ENCODE measurements at places on chromosomes 7 and 10.
A peak's percentile ranks its signal among the peaks of the same experiment; 100 is the strongest.

DNA sequence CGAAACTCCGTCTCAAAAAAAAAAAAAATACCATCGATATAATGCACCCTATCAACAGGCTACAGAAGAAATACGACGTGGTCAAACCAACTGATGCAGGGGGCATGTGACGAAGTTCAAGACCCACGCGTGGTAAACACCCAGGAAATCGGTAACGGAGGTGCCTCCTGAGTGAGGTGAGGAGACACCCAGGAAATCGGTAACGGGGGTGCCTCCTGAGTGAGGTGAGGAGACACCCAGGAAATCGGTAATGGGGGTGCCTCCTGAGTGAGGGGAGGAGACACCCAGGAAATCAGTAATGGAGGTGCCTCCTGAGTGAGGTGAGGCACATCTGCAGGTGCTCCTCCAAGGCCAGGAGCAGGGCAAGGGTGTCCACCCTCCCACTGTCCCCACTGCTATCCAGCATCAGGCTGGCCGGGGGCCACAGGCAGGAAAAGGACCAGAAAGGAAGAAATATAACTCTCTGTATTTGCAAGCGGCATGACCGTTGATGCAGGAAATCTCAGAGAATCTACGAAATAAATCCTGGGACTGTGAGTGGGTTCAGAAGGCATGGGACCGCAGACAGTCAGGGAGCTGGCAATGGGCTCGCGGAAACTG, 10.7 kb upstream of the GPR146 start:
- no peak for DNase-seq

GRCh38 chr10:110358869-110359629, 54.3 kb upstream of the SMNDC1 start:
- no peak for DNase-seq

DNA sequence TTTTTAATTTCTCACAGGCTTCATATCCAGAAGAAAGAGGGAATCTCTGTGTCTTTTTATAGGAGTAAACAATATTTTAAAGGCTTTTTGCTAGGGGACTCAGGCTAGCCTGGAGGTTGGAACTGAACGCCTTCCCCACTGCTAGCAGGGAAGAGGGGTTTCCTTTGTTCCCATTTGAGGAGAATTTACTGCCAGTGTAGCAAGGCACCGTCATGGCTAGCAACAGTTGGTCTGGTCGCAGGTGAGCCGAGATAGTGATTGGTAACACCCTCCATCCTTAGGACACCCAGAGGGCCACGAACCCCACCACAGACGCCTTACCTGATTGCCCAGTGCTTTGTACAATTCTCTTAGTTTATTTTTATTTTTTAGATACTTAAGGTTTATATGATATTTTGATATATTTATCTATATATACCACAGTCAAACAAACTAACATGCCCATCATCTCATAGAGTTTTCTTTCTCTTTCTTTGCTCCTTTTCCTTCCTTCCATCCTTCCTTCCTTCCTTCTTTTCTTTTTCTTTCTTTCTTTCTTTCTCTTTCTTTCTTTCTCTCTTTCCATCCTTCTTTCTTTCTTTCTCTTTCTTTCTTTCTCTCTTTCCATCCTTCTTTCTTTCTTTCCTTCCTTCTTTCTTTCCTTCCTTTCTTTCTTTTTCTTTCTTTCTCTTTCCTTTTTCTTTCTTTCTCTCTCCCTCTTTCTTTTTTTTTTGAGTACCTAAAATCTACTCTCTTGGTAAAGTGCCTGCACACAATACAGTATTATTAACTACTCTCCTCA, 219.0 kb upstream of the AKR1E2 start:
- DNase-seq: no peak

DNA sequence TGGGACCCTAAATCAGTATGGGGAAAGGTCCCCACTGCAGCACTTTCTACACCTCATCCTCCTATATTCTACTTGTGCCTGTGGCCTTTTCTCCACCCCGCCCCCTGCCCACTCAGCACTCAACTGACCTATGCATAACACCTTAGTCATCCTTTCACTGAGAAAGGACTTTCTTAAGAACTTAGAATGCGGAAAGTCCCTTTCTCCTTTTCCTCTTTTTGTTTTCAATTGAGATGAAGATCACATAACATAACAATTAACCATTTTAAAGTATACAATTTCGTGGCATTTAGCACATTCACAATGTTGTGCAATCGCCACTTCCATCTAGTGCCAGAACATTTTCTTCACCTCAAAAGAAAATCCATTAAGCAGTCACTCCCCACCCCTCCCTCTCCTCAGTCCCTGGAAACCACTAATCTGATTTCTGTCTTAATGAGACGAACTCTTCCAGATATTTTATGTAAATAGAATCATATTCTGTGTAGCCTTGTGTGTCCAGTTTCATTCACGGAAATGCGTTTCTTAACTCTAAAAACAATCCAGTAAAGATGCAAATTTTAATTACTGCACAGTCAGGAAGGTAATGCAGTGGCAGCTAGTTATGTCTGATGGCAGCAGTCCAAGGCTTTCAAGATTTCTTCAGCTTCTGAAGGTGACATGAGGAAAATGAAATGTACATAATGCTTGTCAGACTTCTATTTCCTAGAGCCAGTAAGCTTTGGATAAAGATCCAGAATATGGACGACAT, 41.7 kb downstream of the FAS start:
- DNase-seq: no peak

- DNase-seq: no peak
These were observed 69.7 kb upstream of the ANTXRL start for GRCh38 chr10:46216836-46217751.

DNA sequence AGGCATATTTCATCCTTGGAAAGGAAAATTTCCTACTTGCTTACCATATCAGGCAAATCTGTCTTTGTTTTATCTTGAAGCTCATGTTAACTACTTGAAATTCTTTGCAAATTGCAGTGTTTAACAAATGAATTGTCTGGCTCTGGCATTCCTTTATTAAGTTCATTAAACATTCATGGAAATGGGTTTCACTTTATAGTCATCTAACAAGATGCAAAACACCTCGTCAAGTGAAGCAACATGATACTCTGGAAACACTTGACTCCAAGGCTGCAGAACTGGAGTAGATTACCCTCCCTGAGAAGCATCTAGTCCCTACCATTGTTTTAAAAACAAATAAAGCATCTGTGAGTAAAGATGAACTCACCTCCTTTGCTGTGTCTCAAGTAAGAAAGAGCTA, 1086.9 kb downstream of the NRG3 start:
- no peak for DNase-seq

GRCh38 chr7:144824360-144824759, 11.5 kb downstream of the TPK1 start:
- no peak for DNase-seq

GRCh38 chr10:79336739-79337138, 10.5 kb upstream of the PPIF start:
- no peak for DNase-seq

- no peak for DNase-seq
These were observed 100.8 kb downstream of the ATXN7L1 start for GRCh38 chr7:105775580-105775979.

DNA sequence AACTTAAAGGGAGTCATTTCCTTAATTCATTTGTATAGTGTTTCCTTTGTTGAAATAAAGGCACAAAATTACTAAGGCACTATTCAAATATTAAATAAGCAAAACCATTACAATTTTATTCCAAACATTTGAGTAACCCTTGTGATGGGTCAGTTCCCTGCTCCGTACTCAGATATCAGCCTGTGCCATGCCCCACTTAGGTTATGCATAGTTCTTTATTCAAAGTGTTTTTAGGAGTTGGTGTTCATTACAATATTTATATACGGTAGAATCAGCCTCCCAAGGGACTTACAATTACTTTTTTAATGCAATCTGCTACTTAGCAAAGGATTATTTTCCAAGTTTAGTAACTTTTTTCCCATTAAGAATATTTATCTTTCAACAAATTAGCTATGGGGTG, 119.3 kb upstream of the SEMA3D start:
- DNase-seq: no peak

DNA sequence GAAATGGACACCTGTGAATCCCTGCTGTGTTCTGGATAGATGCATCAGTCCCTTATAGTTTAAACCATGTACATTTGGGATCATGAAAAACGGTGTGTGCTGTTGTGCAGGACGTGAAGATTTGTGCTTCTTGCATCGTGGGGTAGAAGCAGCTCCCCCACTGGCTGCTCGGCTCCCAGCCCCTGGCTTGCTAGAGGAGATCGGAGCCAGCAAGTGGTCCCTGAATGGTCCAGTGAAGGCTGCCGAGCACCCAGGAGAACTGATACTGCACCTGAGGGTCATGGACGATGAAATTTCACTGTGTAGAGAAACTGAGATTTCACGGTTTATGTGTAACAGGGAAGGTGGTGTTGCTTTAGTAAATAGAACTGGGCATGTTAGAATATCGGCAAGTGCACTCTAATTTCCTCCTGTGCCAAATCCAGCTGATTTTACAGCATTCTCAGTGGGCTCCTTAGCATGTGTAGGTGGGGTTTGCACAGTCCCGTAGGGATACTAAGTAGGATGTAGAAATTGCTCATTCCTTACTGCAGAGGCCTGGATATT, 655.1 kb upstream of the FOXK1 start:
- DNase-seq: no peak

DNA sequence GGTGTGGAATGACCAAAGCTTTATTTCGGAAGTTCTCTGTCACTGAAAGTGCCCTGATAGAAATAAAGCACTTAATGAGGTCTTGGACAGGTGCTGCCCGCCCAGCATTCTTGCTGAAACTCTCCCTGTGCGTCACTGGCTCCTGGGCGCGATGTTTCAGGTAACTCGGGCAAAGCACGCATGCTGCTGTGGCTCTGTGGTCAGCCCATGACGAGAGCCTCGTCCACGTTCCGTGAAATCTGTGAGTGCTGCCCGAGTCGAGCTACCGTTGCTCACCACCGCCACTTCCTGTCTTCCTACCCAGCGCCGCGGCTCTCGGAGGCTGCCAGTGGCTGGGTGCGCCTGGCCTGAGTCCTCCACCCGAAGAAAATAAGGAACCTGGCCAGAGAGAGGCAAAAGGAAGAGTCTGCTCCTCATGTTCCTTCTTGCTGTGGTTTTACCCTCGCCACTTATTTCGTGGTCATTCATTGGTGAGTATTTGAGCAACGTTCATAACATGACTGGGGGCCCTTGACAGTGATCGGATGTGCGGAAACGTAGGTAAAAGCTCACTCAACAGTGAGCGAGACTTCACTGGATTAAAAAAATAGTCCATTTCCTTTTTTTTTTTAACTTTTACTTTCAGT, 95.5 kb downstream of the MAP3K8 start:
- peak; percentile 37 for DNase-seq

GRCh38 chr7:126065766-126066165, 1136.1 kb upstream of the POT1 start:
- DNase-seq: no peak

- no peak for DNase-seq
These were observed 477.2 kb downstream of the PARD3 start for GRCh38 chr10:34337917-34338316.

GRCh38 chr7:79403451-79403850, 50.0 kb downstream of the MAGI2 start:
- DNase-seq: no peak

- no peak for DNase-seq
These were observed 167.9 kb upstream of the SLC26A5 start for GRCh38 chr7:103613655-103614642.

- no peak for DNase-seq
These were observed 23.9 kb downstream of the DRGX start for GRCh38 chr10:49371967-49372366.

- DNase-seq: no peak
These were observed 671 bp upstream of the PAPSS2 start for GRCh38 chr10:87658858-87659555.

- DNase-seq: no peak
These were observed 20.3 kb downstream of the VWDE start for GRCh38 chr7:12383377-12383776.

- peak; percentile 31 for DNase-seq
These were observed 6.2 kb upstream of the RRP12 start for GRCh38 chr10:97407211-97407951.

- no peak for DNase-seq
These were observed 116.0 kb downstream of the LHPP start for GRCh38 chr10:124577651-124578050.

- DNase-seq: no peak
These were observed 22.4 kb upstream of the SEMA3C start for GRCh38 chr7:80941208-80941758.

DNA sequence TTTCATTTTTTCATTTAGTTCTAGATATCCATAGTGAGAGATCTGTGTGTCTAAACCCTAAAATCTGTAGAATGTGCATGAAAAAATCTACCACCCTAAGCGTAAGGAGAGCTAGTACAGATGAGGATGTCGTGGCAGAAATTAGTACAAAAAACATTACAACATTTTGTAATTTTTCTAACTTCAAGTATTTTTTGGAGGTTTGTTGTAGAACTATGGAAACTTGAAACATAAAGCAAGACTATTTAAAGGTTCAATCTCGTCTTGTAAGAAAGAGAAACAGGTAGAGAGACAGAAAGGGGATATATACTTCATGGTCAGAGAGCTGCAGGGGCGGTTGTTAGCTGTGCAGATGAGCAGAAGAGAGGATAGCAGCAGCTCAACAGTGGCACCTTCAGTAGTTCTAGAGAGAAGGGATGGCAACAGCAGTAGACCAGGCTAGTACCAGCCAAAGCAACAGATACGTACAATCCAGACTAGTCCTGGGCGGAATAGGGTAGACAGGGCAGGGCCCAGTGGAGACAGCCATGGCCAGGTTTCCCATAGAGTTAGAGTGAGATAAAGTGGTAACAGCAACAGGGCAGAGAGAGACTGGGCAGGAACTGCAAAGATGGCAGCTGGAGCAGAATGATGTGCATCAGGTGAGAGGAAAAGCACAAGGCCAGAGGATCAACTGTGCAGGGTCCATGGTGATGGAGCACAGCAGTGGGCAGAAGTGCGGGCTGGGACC, 145.2 kb downstream of the FRMD4A start:
- no peak for DNase-seq

DNA sequence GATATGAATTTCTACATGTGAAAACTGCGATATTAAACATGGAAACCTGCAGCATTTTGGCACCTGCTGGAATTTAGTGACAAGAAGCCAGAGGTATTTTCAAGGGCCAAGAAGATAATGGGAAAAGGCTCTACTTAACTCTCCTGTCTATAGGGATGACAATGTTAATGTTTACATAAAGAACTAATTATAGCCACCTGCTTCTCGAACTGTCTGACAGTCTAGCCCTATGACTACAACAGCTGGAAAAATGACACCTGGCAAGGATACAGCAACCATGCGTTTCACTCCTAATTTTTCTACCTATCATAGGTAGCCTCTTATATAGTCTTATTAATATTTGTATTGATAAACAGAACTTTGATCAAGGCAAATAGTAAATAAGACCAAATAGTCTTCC, 49.6 kb downstream of the MAGI2 start:
- DNase-seq: no peak
